Frontal cortex (tissue), 4 donors: ENCODE measurements at places on chromosomes 7 and 10. TPM values are rescaled to one million over a fixed set of nuclear protein-coding genes. Genes with fewer than 3 reads are reported as not detected.

The HABP2 gene
- not detected for total RNA-seq

The CYP26A1 gene
- total RNA-seq = 16.7 TPM

The ATG9B gene
- 2.4 TPM for total RNA-seq

The HOXA6 gene
- total RNA-seq = not detected

The PLPP4 gene
- total RNA-seq = 18.8 TPM
